Vagina (tissue), 2 donors: ENCODE measurements at places on chromosomes 13 and 19.

DNA sequence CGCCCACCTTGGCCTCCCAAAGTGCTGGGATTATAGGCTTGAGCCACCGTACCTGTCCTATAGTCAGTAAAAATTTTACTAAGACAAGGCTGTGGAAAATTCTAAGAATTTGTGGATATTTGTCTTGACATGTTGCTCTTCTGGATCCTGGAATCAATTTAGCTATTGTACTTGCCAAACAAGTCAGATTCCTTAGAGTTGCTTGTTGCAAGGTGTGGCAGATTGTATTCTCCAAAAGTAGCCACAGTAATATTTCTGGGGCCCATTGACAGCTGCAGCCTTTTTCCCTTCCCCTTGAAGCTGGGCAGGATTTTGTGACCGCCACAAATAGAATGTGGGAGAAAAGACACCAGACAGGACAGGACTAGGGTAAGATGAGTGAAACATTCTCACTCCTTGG is 98.8 kb upstream of the TMTC4 start:
- DNase-seq: no peak

- no peak for DNase-seq
Observed at GRCh38 chr13:31860002-31860401, 120.7 kb downstream of the RXFP2 start.

- no peak for DNase-seq
Observed at GRCh38 chr13:34078334-34078999, 260.5 kb downstream of the RFC3 start.

DNA sequence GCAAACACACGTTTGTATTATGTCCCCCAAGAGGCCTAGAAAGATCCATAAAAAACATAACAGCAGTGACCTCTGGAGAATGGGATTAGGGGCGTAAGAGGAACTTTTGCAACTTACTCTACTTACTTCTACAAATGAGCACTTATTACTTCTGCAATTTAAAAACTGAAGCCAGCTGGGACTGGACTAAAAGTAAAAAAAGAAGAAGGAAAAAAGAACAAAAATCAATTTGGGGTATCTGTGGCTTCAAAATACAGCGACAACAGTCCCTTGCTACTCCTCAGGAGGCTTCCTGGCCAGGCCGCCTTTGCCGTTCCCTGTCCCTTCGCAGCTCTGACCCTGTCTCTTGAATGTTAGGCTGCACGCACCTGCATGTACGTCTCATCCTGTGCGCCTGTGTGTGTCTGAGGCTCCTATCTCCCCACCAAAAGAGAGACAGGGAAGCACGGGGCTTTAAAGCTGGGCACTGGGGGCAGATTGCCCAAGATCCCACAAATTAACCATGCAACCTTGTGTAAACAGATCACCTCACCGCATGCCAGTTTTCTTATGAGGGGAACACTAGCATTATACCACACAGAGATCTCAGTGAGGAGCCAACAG is 12.1 kb upstream of the FKRP start:
- no peak for DNase-seq

GRCh38 chr13:48625413-48626076 is 28.2 kb upstream of the CYSLTR2 start:
- no peak for DNase-seq

DNA sequence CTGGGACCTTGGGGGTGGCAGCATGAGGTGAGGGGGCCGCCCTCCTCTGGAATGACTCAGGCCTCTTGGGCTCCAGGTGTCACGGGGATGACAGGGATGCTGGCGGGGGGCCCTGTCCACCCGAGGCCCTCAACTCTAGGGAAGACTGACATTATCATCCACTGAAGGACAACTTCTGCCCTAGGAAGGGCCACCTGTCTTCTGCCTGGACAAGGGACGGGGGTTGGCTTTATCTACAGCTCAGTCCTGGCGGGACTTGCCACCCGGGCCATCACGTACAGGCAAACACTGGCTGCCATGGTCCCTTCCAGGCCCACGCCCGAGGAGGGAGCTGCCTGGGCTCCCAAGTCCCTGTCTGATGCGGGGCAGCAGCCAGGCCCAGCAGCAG is 130.7 kb downstream of the STK24 start:
- DNase-seq: no peak

DNA sequence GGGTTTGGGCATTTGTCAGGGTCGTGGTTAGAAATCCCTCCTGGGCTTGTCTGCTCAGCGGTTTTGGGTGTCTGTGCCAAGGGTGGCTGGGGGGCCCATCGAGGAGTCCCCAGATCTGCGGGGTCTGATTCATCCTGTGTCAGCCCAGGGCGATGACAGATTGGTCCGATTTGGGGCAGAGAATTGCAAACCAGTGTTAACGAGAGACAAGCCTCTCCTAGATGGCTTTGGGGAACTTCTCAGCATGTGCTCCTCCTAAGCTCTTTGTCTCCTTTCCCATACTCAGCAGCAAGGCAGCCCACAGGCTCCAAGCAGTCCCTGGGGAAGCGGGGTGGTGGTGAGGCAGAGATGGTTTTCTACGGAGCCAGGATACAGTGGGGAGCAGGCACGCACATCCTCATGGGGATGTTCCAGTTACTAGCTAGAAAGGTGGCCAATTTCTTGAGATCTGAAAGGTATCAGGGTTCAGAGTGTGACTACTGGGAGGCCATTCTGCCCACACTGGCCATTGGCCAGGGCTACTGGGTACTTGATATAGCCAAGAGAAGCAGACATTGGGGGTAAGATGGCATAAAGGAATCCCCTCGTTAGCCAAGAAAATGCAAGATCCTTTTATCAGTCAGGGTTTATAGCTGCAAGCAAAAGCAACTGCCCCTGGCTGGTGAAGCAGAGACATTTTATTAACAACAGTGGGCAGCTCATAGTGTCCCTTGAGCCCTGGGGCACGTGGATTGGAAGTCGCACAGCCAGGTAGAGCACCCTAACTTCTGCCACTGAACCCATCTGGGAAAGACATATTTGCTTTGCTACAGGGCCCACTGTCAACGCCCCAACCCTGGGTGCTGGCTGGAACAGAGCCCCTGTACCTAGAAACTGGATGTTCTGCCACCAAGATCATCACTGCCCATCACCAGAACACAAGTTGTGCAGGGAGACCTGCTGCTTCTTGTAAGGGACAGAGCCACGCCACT is 63.6 kb downstream of the RGCC start:
- DNase-seq: no peak

DNA sequence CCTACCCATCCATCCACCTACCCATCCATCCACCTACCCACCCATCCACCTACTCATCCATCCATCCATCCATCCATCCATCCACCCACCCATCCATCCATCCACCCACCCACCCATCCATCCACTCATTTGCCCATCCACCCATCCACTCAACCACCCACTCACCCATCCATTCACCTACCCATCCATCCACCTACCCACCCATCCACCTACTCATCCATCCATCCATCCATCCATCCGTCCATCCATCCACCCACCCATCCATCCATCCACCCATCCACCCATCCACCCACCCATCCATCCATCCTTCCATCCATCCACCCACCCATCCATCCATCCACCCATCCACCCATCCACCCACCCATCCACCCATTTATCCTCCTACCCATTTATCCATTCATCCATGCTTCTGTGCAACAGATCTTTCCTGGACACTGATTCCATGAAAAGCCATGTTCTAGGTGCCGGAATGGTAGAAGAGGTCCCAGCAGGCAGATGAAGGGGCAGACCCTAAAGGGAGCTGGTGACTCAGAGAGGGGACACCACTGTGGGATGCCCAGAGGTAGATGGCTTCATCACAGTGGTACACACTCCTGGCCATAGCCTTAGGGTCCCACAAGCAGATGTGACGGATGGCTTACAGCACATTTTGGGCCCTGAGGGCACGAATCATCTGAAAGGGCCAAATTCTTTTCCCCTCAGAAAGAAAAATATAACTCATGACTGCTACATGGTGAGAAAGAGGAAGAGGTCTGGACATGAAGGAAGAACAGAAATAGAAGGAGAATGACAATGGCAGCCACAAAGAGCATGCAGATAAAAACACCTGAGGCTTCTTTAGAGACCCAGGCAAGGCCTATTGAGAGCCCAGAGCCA is 76.0 kb downstream of the KCTD15 start:
- no peak for DNase-seq

- DNase-seq: no peak
Observed at GRCh38 chr13:32456591-32456990, 28.7 kb upstream of the N4BP2L1 start.

GRCh38 chr13:19818223-19818842 is 35.6 kb upstream of the PSPC1 start:
- no peak for DNase-seq

DNA sequence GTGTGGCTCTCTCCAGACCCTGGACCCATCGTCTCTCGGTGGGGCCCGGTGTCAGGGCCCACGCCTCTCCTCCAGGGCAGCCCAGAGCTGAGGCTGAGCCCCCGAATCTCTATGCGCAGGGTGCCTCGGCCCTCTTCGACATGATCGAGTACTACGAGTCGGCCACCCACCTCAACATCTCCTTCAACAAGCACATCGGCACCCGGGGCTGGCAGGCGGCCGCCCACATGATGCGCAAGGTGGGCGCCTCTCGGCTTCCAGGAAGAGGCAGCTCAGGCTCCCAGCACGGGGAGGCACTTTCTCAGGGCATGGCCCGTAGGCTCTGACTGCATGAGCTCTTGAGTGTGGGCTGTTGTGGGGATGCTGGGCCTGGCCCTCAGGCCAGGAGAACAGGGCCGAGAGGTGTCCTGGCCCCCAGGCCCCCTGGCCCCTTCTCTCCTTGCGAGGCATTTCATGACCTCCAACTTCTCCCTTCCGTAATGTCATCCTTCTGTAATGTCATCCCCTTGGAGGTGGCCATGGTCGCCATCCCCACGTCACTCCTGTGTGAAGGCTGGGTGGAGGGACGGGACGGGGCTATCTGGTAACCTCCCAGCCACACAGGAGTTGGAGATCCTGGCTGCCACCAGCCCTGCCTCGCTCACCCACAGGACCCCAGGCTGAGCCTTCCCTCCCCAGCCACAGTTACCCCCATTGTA is 19.4 kb downstream of the NKPD1 start:
- DNase-seq: no peak

- DNase-seq: no peak
Observed at GRCh38 chr13:49972709-49973108, 24.1 kb upstream of the TRIM13 start.

DNA sequence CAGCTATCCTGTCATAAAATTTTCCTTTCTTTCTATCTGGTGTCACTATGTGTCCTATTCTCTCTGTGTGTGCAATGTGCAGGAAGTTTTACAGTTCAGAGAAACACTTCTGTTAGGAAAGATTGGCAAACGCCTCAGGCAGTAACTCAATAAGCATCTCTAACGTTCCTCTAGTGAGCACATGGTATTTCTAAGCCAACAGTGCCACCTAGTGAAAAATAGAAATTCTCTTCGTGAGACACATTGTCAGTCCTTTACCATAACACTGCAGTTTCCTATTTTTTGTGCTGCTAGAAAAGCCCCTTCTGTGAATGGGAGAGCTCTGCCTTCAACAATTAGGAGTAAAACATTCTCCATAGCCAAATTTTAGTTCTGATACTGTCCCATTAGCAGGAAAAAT is 50.7 kb downstream of the ZNF723 start:
- no peak for DNase-seq

GRCh38 chr13:110185696-110186095 is 121.3 kb downstream of the COL4A1 start:
- DNase-seq: no peak

DNA sequence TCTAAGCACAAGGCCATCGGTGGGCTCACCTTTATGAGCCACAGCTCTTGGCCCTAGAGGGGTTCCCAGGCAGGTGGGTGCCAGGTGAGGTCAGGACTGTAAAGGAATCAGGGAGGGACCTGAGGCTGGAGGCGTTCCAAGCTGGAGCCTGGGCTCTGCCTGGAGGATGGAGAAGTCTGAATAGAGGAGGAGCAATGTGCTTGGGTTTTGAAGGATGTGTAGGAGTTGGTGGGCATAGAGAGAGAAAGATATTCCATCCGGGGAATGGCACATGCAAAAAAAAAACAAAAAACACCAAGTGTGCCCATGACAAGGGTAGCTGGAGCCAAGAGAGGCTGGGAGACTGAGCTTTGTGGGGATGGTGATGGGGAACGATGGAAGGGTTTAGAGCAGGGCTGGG is 2.4 kb downstream of the GRIN3B start:
- DNase-seq: no peak

GRCh38 chr13:85816413-85816812 is 17.2 kb upstream of the SLITRK6 start:
- no peak for DNase-seq

DNA sequence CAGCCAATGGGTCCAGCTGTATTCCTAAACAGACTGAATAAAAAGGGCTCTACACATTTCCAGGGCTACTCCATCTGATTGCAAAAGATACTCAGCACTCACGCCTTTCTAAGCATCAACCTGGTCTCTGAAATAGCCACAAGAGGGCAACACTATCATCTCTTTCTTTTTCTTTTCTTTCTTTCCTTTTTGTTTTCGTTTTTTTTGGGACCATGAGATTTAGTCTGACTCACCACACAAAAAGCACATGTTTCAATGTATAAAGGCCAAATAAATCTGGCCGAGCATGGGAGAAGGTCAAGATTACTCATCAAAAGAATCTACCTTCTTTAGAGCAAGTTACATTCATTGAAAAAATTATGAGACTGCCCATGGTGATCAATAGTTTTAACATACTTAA is 805.6 kb upstream of the ARGLU1 start:
- DNase-seq: no peak

GRCh38 chr19:17116996-17117702 is 41.6 kb downstream of the MYO9B start:
- DNase-seq: no peak

DNA sequence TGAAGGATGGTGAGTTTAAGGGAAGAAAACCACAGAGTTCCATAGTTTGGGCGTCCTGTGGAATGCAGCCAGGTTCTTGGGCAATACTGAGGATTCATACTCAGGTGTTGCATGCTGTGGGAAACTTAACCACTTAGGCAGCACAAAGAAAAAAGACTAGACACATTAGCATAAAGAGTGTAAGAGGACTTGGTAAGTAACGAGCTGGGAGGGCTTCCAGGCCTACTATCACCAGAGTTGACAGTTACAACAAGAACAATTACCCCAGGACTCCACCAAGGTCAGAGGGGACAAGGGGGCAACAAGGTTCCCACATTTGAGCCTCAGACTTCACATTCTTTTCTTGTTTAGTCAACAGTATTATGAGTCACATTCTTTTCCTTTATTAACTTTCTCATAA is 33.2 kb downstream of the KCTD12 start:
- no peak for DNase-seq

GRCh38 chr13:47929156-47929555 is 71.9 kb downstream of the SUCLA2 start:
- no peak for DNase-seq

GRCh38 chr13:109255141-109255856 is 531.1 kb downstream of the IRS2 start:
- no peak for DNase-seq

- no peak for DNase-seq
Observed at GRCh38 chr19:37867831-37868230, 38.6 kb downstream of the WDR87 start.
